Left kidney (tissue), 8 donors: ENCODE measurements at places on chromosomes 16 and 17. TPM values are rescaled to one million over a fixed set of nuclear protein-coding genes. Genes with fewer than 3 reads are reported as not detected.

DNA sequence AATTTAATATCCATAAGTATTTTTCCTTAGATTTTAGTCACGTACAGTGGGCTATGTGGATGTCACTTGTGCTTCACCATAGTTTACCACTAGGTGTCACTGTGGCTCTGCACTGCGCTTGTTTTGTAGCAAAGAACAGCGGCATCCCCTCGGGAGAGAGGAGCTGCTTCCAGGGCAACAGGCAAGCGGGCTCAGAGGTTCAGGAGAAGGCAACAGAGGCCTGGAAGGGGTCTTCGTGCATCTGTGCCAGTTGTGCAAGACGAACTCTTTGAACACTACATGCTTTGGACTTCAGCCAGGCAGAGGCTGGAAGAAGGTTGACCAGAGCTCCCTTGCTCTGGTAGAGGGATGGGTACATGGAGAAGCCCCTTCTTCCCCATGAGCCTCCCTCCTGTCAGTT lies 20.6 kb downstream of the CYB561 start:
- DNase-seq: peak; percentile 78

GRCh38 chr17:2067608-2068024 lies 12.7 kb downstream of the HIC1 start:
- no peak for DNase-seq

DNA sequence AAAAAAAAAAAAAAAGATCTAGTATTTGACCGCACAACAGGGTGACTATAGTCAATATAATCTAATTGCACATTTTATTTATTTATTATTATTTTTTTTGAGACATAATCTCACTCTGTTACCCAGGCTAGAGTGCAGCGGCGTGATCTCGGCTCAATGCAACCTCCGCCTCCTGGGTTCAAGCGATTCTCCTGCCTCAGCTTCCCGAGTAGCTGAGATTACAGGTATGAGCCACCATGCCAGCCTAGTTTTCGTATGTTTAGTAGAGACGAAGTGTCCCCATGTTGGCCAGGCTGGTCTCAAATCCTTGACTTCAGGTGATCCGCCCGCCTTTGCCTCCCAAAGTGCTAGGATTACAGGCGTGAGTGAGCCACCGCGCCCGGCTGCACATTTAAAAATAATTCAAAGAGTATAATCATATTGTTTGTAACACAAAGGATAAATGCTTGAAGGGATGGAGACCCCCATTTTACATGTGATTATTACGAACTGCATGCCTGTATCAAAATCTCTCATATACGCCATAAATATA lies 794 bp downstream of the ANKS3 start:
- no peak for DNase-seq

DNA sequence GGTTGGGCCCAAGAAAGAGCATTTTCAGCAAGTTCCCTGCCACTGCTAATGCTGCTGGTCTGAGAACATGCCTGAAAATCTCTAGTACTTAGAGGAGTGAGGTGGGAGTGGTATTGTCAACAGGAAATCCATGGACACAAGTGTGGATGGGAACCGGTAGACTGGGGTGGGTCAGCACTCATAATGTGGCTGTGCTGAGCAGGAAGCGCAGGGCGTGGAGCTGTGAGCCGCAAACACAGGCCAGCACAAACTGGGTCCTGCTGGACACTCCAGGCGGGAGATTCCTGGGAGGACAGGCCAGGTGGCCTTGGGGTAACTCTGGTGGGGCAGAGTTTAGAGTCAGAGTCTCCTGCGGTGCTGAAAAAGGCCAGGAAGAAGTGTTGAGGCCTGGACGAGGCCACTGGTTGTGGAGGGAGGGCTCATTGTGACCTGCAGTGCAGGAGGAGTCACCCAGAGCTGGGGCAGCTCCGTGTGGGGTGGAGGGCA lies 62.6 kb downstream of the BANP start:
- no peak for DNase-seq

GRCh38 chr17:4229627-4230541 lies 33.9 kb downstream of the ANKFY1 start:
- DNase-seq: no peak

DNA sequence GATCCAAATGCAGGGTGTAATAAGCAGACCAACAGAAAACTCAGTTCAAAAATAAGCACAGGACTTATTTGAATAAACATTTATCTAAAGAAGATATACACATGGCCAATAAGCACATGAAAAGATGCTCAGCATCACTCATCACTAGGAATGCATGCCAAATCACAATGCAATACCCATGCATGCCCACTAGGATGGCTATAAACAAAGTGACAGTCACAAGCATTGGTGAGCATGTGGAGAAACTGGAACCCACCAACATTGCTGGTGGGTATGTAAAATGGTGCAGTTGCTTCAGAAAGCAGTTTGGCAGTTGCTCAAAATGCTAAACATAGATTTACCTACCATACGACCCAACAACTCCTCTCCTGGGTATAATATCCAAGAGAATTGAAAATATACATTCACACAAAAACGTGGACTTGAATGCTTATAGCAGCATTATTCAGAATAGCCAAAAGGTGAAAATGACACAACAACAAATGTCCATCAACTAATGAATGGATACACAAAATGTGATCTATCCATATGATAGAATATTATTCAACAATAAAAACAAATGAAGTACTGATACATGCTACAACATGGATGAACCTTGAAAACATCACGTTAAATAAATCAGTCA lies 20.1 kb downstream of the UBE2O start:
- no peak for DNase-seq

GRCh38 chr17:57108671-57109392 lies 23.8 kb downstream of the AKAP1 start:
- DNase-seq: no peak

DNA sequence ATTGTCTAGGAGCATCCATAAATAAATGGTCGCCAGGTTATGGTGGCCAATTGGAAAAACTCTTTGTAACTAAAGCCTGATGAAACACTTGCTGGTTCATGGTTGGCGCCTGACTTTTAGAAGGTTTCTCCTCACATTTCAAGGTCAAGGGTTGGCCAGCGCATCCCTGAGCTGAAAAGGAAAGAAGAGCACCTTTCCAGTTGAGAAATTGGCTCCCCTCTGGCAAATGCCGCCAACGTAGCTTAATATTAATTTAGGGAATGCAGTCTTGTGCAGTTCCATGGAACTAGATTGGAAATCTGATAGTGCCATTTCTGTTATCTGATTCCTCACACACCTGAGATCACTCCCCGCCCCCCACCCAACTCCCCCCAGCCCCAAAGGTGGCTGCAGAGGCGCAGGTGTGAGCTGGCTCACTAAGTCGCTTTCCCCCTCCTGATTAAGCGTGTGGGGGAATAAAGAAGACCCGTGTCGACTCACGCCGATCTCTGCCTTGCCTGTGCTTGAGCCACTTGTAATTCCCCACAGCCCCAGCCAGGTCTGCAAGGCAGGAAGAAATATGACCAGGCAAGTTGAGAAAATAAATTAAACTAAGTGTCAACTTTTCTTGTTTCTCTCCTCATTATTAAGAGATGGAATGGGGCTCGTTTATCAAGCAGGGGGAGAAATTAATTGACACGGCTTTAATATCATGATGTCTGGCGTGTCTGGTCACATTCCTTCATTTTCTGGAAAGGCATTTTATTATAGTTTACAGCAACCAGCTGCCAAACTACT lies 157.7 kb downstream of the CCDC182 start:
- no peak for DNase-seq

- peak; percentile 92 for DNase-seq
Measured at GRCh38 chr17:42577532-42578281, at the start of gene PSMC3IP. Gene PSMC3IP, minus strand, starts transcription at chr17:42577729. Its CDS starts 43 bp downstream, at chr17:42577686.

Gene HOXB4
- 16.8 TPM for polyA plus RNA-seq

Gene STAT5A
- 5.0 TPM for polyA plus RNA-seq

Gene KRTAP2-3
- polyA plus RNA-seq: not detected
